ENCODE measurements at places on chromosomes 5 and 9.
A peak's percentile ranks its signal among the peaks of the same experiment; 100 is the strongest.

GRCh38 chr5:174003795-174004194 lies 14.8 kb downstream of the C5orf47 start:
- DNase-seq: no peak

DNA sequence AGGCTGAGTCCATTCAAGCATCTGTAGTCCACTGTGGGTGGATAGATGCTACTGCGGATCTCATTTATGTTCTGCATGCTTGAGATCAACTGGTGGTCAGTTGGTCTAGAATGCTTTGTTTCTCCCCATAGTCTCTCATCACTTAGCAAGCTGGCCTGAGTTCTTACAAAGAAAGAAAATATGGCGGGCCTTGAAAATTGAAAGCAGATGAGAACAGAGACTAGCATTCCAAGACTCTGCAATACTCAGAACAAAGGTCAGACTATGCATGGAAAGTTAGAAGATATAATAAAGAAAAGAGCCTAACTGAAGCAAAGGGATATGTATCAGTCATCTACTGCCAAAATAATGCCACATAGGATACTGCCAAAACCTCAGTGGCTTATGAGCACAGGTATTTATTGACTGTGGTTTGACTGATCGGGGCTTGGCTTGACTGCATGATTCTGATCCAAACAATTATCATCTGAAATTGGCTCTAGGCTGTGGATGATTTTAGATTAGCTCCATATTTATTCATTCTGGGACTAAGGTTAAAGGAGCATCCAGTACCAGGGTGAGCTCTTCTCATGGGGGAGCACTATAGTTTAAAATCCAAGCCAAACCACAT lies 258.9 kb downstream of the TAF11L14 start:
- no peak for DNase-seq

- DNase-seq: no peak
Observed at GRCh38 chr5:180783340-180784052, 19.1 kb downstream of the MGAT1 start.

DNA sequence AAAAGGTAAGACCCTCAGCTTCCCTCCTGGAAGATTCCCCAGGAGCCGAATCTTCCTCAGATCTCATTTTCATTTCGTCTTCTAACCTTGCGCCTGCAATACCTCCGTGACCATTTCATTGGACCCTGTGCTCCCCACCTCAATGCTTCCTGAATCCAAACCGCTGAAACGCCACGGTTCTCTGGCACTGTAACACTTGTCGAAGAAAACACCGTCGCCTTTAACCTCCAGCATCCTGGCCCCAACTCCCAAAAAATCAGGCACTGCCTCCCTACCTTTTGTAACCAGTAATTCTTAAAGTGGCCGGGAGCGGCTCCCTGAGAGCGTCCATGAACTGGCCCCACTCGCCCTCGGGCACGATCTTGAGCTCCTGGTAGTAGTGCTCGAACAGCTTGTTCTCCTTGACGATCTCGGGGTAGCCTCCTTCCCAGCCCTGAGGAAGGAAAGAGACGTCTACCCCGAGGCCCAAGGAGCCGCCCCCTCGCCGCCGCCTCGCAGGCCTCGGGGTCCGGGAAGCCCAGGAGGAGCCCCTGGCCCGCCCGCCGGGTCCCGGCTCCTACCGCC lies 438 bp downstream of the NSUN2 start:
- no peak for DNase-seq

DNA sequence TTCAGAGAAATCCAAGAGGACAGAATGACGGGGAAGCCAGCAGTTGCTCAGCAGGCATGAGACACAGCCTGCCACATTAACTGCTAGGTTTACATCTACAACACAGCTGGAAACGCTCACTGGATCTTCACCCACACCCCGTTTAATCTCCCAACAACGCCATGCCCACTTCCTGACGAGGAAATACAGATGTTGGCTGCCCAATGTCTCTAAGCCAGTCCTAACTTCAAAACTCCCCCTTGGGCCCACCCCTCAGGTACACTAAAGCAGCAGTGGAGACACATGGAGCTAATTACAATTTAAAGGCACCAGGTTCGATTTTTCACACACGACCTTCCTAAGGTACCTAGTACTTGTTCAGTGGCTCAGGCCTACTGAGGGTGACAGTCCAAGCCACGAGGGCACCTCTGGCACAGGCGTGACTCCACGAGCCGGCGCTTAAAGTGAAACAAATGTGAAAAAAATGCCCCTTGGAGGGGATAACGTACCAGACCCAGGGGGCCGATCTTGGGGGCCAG lies 904 bp downstream of the RPL12 start:
- DNase-seq: peak; percentile 17

DNA sequence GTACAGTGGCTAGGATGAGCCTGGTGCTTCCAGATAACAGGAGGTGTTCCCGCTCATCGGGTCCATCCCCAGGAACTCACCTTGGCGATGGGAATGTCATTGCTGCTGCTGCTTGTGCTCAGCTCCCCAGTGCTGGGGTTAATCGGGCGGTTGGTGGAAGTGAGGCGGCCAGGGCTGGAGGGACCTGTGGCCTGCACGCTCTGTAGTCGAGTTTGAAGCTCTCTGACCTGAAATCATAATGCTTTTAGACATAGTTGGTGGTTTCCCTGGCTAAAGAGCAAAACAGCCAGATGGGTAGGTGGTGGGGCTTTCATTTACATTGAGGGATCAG lies 108.5 kb downstream of the DCP2 start:
- no peak for DNase-seq

- peak; percentile 84 for DNase-seq
Observed at GRCh38 chr9:87497604-87498045, at the start of gene DAPK1. Gene DAPK1, plus strand, starts transcription at chr9:87497867. Its CDS starts 1,211 bp downstream, at chr9:87499078.

GRCh38 chr9:86705490-86705889 lies 241.8 kb downstream of the GAS1 start:
- DNase-seq: no peak

- no peak for DNase-seq
Observed at GRCh38 chr5:100690036-100690560, 154.9 kb downstream of the FAM174A start.

DNA sequence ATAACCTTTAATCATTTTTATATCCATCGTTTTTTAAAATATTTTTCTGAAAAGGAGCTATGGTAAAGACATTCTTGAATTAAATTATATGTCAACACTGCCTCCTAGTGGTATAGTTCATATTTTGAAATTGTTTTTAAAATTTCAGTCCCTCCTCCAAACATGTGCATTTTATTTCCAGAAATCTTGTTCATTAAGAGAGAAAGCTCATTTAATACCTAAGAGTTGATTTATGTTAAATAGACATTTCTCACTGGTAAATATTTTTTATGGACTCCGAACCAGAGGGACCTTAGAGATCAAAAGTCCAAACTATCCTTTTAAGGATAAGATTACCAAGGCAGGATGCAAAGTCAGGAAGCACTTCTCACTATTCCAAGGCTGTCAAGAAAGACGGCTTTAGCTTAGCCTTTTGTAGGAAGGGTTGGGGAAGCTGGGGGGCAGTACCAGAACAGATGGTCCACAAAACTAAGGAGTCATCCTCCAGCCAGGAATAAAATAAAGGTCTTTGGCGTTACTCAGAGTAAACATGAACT lies 21.6 kb downstream of the BHMT start:
- peak; percentile 71 for DNase-seq

DNA sequence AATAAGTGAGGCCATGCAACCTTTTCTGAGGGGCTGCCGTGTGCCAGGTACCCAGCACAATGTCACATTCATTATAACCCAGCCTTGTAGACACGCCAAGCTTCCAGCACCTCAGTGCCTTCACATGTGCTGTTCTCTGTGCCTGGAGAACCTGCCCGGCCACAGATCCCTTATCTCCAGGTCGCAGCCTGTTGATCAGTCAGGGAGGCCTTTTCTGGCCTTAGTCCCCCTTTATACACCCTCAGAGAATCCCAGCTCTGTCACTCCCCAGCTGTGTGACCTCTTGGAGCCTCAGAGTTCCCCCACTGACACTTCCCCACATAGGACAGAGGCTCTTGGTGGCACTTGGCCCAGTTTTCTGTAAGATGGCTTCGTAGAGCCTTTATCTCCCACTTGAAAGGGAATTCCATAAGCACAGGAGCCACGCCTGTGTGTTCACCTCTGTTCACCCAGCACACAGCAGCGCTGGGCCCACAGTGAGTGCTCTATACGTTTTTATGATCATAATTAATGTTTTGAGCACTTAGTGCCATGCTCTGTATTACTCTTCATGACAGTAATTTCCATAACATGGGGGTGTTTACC lies 38.7 kb downstream of the NEURL1B start:
- no peak for DNase-seq

GRCh38 chr9:38227656-38228055 lies 158.6 kb upstream of the SHB start:
- DNase-seq: peak; percentile 62

DNA sequence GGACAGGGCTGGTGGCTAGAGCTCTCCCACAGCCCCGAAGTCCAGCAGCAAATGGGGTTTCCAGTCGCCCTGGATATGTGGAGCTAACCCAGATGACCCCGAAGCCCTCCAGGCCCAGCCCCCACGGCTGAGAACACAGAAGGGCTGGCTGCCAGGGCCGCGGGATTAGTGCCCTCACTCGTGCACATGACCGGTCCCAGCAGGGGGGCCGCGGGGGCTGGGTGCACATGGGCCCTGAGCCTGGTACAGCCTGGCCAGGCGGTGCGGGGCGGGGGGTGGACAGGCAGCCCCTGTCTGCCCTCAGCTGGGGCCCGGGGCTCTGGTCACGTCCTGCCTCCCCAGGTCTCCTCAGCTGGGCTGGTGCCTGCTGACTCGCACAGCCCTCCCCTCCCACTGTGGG lies 5.9 kb downstream of the SSNA1 start:
- DNase-seq: no peak

DNA sequence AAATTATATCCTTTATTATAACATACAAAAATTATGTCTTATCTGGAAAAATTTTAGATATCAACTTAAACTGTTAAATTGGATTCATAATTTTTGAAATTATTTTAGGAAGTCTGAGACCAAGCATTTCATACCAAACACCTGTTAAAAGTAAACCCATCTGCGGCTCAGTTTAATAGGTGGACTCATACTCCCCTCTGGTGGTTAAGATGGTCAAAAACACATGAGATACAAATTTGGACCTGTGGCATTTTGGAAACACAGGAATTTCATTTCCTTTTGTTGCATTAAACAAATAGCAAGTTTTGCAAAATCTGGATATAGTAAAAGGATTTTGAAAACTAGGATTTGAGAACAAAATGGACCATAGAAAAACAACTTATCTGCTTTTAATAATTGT lies 53.7 kb downstream of the RGMB start:
- peak; percentile 18 for DNase-seq

- no peak for DNase-seq
Observed at GRCh38 chr5:2453781-2454180, 297.7 kb downstream of the IRX2 start.

DNA sequence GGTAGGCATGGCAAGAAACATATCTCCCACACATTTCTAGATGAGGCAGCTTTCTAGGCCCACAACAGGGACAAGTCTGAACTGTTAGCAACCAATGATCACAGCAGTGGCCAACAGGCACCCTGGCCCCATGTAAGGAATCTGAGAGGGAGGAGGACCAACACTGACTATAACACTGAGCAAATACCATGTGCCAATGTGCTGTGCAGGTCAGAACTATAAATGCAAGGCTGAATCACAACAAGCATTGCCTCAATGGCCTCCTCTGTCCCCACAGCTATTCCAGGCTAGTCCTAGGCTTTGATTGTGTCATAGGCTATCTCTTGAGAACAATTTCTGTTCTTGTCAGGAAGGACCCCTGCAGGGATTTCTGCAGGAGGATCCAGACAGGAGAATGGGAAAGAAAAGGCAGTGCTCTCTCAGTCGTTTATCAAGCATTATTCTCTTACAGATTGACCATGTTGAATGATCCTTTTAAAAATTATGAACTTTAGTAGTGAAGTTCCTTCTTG lies 221.2 kb downstream of the TLE1 start:
- DNase-seq: no peak

- no peak for DNase-seq
Observed at GRCh38 chr9:33988219-33988890, 60.3 kb downstream of the UBAP2 start.

- DNase-seq: no peak
Observed at GRCh38 chr9:135033487-135033886, 54.0 kb upstream of the OLFM1 start.

GRCh38 chr5:24401773-24402172 lies 243.0 kb downstream of the CDH10 start:
- no peak for DNase-seq

DNA sequence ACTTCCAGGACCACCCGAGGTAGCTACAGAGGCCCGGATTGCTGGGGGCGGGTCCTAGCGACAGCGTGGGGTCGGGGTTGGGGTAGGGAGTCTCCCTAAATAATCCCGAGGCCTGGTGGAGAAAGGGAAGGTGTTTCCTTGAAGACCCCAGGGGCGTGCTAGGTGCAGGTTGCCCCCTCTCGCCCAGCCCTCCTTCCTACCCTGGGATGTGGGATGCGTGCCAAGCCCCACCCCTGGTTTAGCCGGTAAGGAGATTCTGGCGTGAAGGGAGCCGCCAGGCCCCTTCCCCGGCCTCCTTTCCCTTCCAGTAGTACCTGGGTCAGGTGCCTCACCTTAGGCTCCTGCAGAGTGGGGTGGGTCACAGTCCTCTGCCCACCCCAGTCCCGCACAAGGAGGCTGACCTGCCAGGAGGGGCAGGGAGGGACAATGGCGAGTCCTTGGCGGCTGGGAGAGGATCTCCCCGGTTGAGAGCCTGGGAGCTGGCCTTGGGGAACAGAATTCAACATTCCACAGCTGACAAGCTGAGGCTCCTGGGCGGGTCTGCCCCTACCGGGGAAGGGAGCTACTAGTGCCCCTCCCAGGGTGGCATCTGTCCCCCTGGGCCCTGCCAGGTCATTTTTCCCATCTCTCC lies 674 bp downstream of the TSPAN17 start:
- no peak for DNase-seq
